ENCODE measurements at places on chromosomes 16 and 17. TPM values are rescaled to one million over a fixed set of nuclear protein-coding genes. Genes with fewer than 3 reads are reported as not detected.

DNA sequence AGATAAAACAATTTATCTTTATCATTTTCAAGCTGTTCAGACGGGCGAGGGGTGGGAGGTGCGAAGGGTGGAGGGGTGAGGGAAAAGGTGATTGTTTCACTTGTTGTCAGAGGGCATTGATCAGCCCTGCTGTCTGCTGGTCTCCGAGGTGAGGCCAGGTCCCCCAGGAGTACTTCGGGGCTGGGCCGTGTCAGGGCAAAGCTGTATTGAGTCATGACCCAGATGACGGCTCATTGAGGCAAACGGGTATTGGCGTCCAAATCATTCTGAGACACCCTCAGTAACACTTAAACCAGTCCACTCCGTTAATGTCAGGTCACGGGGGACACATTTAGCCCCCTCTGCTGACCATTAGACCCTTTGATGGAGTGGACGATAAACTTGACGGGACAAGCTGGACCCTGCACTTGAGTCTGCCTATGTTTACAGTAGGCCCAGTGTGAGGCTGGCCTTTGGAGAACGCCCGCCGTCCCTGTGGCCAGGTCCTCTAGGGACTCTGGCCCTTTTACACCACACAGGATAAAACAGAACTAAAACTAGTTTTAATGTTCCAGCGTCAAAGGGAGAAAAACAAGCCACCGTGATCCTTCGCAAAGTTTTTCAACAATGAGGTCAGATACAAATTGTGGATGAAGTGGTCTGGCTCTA lies 502.2 kb upstream of the ZFHX3 start:
- no peak overlapping the region for H3K27ac ChIP-seq
- DNase-seq = peak; percentile 60
- no peaks in the 10 kb centered on the region for H3K27me3 ChIP-seq

GRCh38 chr16:67833415-67834241 lies 8.5 kb upstream of the THAP11 start:
- H3K4me1 ChIP-seq = no peaks in the 10 kb centered on the region
- peak overlapping the region; percentile 95 for H3K4me3 ChIP-seq
- peak; percentile 97 for DNase-seq
- H3K27ac ChIP-seq = no peak overlapping the region
- H3K36me3 ChIP-seq = peaks cover 30% of the 10 kb centered on the region
- H3K27me3 ChIP-seq = no peaks in the 10 kb centered on the region

DNA sequence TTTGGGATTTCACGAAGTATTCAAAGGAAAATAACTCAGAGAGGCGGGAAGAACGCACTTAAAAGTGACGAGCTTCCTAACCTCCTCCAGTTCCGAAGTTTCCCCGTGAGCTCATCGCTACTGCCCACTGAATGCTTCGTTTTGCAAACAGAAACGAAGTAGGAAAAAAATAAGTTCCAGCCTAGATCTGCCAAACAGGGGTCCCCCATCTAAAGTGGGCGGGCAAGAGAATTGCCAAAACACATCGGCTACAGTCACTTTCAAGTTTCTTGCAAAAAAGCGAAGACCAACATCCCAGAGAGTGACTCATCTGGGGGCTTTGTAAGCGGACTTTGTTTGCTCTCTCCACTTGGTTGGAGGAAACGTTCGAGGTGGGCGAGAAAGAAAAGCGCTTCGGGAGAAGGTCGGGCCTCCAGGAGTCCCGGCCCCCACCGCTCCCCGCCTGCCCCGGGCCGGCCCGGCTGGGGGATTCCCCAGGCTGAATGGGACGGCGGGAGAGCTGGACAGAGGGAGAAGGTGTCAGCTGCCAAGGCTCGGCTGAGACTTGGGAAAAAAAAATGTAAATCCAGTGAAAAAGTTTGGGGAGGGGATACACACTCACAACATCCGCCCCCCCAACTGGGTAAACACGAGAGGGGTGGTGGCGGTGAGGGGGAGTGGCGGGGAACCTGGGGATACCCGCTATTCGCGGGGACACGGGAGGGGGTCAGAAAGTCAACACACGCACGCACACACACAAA lies 1.0 kb downstream of the VEZF1 start:
- no peaks in the 10 kb centered on the region for H3K27me3 ChIP-seq
- H3K4me1 ChIP-seq = peaks cover 18% of the 10 kb centered on the region
- H3K27ac ChIP-seq = peak overlapping the region; percentile 95
- H3K36me3 ChIP-seq = peaks cover 26% of the 10 kb centered on the region
- peak; percentile 85 for DNase-seq

DNA sequence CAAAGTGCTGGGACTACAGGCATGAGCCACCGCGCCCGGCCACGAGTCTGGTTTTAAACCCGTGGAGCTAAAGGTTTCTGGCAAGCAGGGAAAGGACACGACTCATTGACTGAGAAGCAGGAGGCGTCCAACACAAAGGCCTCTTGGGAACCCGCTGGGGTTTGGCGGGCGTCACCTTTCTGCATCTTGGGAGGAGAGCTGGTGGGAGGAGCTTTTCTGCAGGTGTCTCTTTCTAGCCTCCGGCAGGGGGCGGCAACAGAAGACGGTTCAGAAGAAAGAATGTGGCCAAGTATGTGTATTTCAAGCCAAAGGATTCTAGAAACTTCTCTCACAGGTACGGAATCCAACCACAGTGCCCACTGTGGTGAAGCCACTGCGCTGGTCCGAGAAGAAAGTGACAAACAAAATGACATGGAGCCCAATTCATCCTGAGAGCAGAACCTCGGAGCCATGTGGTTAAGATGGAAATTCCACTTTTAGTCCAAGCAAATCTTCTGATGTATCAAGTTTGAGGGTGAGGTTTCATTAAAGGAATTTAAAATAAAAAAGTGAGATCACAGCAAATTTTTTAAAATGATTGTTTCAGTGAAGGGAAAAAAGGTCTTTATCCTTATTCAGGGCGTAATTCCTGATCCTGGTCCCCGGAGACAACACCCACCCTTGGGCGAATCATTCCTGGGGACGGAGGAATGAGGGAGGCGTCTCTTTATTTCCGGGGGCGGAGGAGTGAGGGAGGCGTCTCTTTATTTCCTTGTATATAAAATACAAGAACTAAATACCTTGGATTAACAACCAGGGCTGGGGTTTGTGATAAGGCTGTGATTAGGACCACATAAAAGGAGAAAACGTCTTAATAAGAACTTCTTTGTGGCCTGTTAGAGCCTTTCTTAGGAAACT lies 97.6 kb downstream of the MRM3 start:
- peaks cover 38% of the 10 kb centered on the region for H3K36me3 ChIP-seq
- DNase-seq = peak; percentile 99
- H3K4me3 ChIP-seq = no peak overlapping the region

- peak; percentile 80 for DNase-seq
- no peak overlapping the region for H3K27ac ChIP-seq
- H3K4me3 ChIP-seq = peak overlapping the region; percentile 87
Measured at GRCh38 chr16:84617041-84617790, 662 bp downstream of the COTL1 start.

- H3K27me3 ChIP-seq = no peaks in the 10 kb centered on the region
- H3K36me3 ChIP-seq = no peaks in the 10 kb centered on the region
- no peak overlapping the region for H3K4me3 ChIP-seq
- no peak overlapping the region for H3K27ac ChIP-seq
Measured at GRCh38 chr17:31593806-31594205, 202.3 kb downstream of the RAB11FIP4 start.

GRCh38 chr17:46110219-46110618 lies 83.0 kb downstream of the KANSL1 start:
- H3K4me1 ChIP-seq = peaks cover 6% of the 10 kb centered on the region
- no peak overlapping the region for H3K27ac ChIP-seq
- peaks cover 4% of the 10 kb centered on the region for H3K36me3 ChIP-seq
- no peak for DNase-seq

DNA sequence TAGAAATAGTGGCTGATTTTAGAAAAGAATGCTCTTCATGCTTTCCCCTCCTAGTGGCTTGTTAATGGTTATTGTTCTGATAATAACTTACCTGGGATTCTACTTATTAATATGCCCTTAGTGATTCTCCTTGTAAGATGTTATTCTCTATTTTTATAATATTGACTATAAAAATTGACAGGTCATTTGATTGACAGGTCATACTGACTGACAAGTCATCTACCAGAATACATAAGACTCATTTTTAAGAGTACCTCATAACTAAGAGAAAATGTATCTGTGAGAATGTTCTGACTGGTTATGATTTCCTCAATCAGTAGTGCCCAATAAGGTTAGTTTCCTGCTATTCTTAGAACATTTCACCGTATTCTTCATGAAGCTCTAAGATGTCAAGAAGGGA lies 8.6 kb upstream of the COX10 start:
- no peak for DNase-seq
- no peak overlapping the region for H3K27ac ChIP-seq
- no peak overlapping the region for H3K4me3 ChIP-seq
- H3K4me1 ChIP-seq = no peaks in the 10 kb centered on the region

- H3K27ac ChIP-seq = no peak overlapping the region
- peak overlapping the region; percentile 13 for H3K4me3 ChIP-seq
Measured at GRCh38 chr17:2449486-2449885, 48.6 kb upstream of the MNT start.

DNA sequence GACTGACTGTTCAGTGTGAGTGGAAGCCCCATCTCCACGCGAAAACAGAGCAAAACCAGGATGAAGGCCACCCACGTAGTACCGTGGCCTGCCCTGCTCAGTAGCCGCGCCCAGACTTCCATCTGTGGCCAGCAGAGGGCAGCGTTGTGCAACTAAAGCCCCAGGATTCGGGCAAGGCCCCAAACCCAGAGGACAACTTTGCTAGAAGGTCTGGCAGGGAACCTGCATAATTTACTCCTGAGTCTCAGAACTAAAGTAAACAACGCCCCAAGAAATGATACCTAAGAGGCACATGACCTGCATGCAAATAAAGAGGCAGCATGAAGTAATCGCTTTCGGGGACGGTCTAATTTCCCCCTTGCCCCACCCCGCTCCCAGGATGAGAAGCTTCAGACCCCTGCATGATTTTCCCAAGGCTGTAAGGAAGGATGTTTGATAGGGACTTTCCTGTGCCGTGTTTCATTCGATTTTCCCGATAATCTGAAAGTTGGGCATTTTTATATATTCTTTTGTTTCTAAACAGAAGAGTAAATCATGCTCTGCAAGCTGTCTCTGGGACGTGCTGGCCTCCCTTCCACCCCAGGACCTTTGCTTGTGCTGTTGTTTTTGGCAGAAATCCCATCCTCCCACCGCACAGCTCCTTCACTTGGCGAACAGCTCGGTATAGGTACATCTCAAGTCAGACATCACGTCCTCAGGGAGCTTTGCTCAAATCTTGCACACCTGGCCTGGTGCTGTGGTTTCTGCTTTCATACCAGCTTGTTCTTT lies 18.6 kb downstream of the HSBP1 start:
- H3K4me1 ChIP-seq = peaks cover 11% of the 10 kb centered on the region
- DNase-seq = peak; percentile 96
- H3K27ac ChIP-seq = no peak overlapping the region
- H3K36me3 ChIP-seq = no peaks in the 10 kb centered on the region

DNA sequence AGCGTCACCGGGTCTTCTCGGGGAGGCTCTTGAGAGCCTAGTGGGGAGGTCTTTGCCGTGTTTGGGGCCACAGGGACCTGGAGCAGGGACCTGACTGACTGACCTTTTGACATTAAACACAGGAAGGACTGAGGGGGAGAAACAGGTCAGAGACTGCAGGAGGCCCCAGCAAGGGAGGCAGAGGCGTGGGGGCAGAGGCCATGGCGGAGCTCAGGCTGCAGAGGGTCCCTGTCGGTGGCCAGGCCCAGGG lies 41.6 kb upstream of the GSE1 start:
- no peaks in the 10 kb centered on the region for H3K36me3 ChIP-seq
- H3K27me3 ChIP-seq = no peaks in the 10 kb centered on the region
- no peak overlapping the region for H3K4me3 ChIP-seq

GRCh38 chr17:42472709-42473521 lies 14.2 kb downstream of the ATP6V0A1 start:
- DNase-seq = no peak
- H3K4me1 ChIP-seq = no peaks in the 10 kb centered on the region
- no peak overlapping the region for H3K27ac ChIP-seq
- H3K4me3 ChIP-seq = no peak overlapping the region
- no peaks in the 10 kb centered on the region for H3K27me3 ChIP-seq
- peaks cover 72% of the 10 kb centered on the region for H3K36me3 ChIP-seq

DNA sequence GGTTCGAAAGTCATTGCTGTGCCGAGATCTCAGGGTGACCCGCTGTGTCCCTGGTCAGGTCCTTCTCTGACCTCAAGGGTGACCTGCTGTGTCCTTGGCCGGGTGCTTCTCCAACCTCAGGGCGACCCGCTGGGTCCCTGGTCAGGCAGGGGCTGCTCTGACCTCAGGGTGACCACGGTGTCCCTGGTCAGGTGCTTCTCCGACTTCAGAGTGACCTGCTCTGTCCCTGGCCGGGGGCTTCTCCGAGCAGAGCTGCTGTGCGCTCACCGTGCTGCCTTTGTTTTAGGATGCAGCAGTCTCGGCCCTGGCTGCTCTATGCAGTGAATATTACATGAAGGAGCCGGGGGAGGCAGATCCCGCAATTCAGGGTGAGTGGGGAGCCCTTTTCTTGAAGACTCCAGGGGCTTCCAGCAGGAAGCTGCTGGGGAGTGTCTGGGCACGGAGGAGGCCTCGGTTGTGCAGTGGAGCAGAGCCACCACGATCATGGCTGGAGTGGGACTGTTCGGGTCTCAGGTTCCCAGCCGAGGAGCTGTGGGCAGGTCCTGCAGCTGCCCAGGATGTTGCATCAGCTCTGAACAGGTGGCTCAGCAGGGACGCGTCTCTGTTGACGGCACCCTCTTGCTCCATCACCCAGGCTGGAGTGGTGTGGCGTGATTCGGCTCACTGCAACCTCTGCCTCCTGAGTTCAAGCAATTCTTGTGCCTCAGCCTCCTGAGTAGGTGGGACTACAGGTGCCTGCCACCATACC lies 83.7 kb upstream of the ZNF750 start:
- no peak for DNase-seq
- H3K36me3 ChIP-seq = peaks cover 43% of the 10 kb centered on the region
- H3K27me3 ChIP-seq = no peaks in the 10 kb centered on the region
- H3K4me1 ChIP-seq = no peaks in the 10 kb centered on the region
- no peak overlapping the region for H3K4me3 ChIP-seq
- H3K27ac ChIP-seq = no peak overlapping the region

DNA sequence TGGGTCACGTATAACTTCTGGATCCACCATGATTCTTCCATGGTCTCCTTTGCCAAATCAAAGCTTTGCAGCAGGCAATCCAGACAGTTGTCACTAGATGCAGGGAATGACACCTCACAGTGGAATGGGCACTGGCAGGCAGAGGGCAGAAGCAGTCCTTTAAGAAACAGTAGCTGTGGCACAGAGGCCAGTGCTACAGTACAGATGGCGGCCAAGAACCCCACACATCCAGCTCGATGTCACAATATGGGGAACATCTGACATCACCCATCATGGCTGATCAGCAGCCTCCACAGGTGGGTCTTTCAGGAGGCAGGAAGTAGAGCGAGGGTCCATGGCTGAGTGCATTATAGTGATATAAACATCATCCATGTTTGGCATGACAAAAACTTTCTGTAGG lies 18.8 kb upstream of the ERN1 start:
- no peak overlapping the region for H3K27ac ChIP-seq
- H3K36me3 ChIP-seq = peaks cover 18% of the 10 kb centered on the region
- DNase-seq = no peak
- no peak overlapping the region for H3K4me3 ChIP-seq
- H3K27me3 ChIP-seq = no peaks in the 10 kb centered on the region
- no peaks in the 10 kb centered on the region for H3K4me1 ChIP-seq

GRCh38 chr16:85171759-85172454 lies 59.6 kb upstream of the CIBAR2 start:
- H3K36me3 ChIP-seq = no peaks in the 10 kb centered on the region
- H3K4me3 ChIP-seq = no peak overlapping the region
- DNase-seq = no peak
- H3K4me1 ChIP-seq = peaks cover 7% of the 10 kb centered on the region
- H3K27ac ChIP-seq = no peak overlapping the region

The TBC1D3K gene
- total RNA-seq = not detected

The MRC2 gene
- total RNA-seq = 184 TPM

The NPIPA2 gene
- 5.3 TPM for total RNA-seq

The ACAP1 gene
- 8.4 TPM for total RNA-seq

The SOST gene
- total RNA-seq = 0.31 TPM

The CCL18 gene
- total RNA-seq = not detected

The TLCD3B gene
- 3.5 TPM for total RNA-seq

The RAI1 gene
- 43.8 TPM for total RNA-seq

The PIGQ gene
- total RNA-seq = 75.7 TPM

Data from endodermal cell (in vitro differentiated cells).